ENCODE measurements at places on chromosomes 5 and 9.

DNA sequence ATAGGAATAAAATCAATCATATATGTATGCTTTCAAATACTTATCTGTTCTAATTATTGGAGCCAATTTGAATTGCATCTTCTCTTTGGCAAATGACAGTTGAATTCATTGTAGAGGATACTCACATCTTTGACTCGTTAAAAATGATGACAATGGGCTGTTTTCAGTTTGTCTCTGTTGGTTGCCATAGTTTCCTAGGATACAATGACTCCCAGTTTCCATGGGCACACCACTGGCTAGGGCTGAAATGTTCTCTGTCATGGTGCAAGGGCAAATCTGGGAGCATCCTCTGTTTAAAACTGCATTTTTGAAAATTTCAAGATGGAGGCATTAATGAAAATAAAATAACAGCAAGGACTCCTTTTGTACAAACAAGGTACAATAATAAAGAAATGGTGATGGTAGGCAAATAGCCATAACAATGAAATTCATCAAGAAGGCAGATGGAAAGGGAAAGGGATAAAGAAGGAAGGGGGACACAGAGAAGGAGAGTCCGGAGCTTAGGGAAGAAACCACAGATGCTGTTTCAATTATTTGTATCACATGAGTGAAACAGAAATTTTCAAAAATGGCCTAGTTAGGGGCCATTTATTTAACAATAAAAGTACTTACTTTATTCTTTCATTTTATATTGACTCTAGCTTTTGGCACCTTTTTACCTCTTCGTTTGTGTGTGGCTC, 378.8 kb upstream of the SEMA6A start:
- DNase-seq = no peak

DNA sequence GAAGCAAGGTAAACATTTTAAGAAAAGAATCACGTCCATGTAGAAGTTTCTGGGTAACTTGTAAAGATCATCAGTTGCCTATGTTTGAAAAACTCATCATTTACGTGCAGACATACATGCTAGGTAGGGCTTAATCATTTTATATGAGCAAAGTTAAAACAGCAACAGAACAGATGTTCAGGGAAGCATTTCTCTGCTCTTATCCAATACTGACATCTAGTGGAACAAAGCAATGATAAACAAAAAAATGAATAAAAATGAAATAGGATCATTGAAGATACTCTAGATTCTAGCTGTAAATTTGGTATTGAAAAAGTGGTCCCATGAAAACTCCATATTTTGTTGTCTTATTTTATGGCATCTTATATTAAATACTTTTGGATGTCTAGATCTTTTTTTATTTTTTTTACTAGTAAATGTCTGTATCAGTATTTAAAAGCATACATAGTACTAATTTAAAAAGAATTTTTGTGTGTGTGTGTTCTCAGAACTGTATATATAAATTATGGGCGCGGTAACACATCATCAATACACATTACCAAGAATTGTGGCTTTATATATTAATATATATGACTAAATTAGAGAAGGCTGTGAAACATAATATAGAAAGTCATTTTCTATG, 1050.2 kb downstream of the CDH12 start:
- no peak for DNase-seq

GRCh38 chr5:145682197-145682899, 152.8 kb downstream of the PRELID2 start:
- no peak for DNase-seq

GRCh38 chr5:43063721-43064171, 23.6 kb upstream of the ANXA2R start:
- DNase-seq = no peak

- DNase-seq = no peak
Measured at GRCh38 chr9:78288214-78288892, 8.6 kb upstream of the PSAT1 start.

- no peak for DNase-seq
Measured at GRCh38 chr5:128487041-128487440, 51.0 kb downstream of the FBN2 start.

GRCh38 chr9:100485196-100485595, 12.2 kb downstream of the TMEFF1 start:
- no peak for DNase-seq

DNA sequence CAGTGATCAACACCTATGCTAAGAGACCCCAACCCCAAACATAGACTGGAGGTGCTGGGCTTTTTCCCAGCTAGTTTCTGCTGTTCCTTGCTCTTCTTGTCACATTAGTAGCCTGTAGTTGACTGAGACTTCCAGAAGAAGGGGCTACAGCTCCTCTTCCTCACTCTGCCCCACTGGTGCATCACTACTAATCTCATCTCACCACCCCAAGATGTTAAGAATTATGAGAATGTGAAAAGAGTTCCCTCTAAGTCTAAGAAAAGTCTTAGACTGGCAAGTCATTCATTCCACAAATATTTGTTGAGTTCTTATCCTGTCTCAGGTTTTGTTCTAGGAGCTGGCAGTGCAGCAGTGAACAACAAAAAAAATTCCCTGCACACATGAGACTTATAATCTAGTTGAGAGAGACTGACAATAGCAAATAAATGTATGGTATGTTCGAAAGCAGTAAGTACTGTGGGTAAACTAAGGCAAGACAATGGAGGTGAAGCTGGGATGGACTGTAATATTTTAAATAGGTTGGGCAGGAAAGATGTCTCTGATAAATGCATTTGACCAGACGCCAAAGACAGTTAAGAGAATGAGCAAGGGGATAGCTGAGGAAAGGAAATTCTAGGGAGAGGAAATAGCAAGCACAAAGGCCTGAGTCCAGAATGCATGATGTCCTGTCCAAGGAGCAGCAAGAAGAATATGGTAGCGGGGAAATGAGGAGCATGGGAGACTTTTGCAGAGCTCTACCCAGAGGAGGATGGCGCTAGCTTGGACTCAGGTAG, 92.3 kb downstream of the PTCD2 start:
- no peak for DNase-seq

- no peak for DNase-seq
Measured at GRCh38 chr5:41508696-41509398, 1.6 kb downstream of the PLCXD3 start.

DNA sequence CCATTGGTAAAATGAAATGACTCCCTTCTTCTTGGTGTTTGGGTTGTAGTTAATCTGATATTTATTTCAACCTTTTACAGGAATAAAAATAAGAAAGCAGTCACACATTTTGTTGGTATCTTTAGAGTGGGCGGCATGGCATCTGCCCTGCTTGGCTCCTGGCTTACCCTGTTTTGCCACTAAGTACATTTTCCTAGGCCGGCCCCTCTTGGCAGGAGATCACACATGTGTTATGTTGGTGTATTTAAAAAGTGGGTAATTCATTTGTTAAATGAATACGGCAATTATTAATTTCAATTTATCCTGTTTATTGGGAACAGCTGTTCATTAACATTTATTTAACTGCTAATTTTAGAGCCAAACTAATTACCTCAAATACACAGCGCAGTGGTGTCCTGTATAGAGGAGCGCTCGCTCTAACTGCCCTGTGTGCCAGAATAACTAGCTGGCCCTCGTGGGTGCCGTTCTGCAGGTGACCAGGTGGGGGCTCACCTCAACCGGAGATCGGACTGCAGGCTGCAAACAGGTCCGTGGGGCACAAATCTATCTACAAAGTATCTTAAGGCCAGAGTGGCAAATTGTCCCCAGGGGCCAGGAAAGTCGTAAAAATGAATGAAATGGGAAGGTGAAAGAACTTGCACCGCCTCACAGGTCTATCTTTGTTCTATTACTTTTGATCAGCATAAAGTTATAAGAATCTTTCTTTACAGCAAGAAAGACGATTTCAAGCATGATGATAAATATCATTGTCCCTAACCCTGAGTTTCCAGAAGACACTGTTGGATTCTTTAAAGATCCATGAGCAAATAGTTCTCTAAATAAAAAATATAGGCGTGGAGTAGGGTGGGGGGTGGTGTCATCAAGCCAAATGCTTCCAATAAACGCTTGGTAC, 26.2 kb upstream of the GPR151 start:
- DNase-seq = peak; percentile 37

DNA sequence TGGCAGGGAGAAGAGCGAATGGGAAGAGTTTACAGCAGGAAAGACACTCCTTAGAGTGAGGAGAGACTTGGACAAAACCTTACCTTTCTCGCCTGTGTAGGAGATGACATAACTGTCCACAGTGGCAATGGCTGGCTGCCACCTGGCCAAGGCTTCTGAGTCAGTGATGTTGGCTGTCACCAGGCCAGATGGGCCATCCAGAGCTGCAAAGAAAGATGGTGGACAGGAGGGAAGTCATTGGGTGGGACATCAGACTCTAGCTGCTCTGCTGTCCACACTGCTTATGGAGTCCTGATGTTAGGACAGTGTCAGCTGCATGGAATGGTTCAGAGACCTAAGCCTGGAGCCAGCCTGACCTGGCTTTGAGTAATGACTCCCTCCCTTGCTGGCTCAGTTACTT, 79.8 kb downstream of the TNC start:
- DNase-seq = no peak

- no peak for DNase-seq
Measured at GRCh38 chr5:8473827-8474568, 605.0 kb downstream of the MTRR start.

- DNase-seq = no peak
Measured at GRCh38 chr5:5969942-5970483, 408.3 kb downstream of the MED10 start.

DNA sequence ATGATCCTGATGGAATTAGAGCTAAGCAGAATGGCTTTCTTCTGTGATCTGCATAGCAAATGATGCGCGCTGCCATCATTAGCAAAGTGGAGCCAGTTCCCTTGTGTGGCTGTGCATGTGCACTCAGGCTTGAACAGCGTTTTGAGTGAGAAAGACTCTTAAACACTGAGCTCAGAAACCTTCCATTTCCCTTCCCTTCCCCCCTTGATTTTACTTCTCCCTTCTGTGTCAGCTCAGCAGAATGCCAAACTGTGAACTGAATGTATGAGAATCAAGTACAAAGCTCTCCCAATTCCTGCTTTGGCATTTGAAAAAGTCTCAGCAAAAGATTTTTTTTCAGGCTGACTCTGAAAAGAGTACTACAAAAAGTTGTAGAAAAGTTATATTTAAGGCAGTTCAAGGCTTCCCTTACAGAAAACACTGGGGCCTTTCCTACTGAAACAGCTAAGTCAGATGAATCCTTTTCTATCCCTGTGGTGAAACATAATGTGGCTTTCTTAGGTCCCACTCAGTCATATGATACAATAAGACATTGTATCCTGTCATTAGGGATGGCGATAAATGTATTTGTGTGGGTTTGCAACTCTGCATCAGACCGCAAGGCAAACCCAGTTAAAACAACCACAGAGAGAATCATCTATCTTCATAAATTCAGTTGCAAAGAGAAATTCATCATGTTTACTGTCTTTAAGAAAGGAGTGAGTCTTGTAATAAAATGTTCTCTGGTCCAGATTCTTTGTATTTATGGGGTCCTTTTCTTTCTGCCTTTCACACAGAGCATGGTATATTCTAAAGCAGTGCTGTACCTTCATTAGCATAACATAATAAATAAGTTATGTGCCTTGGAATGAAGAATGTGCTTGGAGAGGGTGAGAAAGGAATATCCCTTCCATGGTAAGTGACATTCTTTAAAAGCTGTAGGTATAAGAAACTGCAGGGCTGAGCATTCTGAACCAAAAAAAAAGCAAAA, 222.6 kb downstream of the CAAP1 start:
- no peak for DNase-seq

DNA sequence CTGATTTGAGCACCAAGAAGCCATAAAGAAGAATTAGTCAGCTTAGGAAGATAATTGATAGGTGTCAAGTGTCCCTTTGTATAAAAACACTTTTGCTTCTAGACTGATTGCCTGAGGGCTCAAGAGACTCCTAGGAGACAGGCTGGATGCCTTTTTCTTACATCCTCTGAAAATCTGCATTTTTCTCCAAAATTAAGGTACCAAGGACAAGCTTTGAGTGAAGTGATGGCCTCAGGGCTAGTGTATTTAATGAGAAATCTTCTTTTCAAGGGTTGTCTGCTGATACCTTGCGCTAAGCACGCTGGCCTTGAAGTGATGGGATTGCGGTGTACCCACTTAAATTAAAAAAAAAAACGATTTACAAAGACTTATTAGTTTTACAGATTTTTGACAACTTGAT, 304.0 kb downstream of the TLR4 start:
- DNase-seq = no peak

GRCh38 chr9:137044502-137045177, 1.3 kb downstream of the NPDC1 start:
- no peak for DNase-seq

- DNase-seq = peak; percentile 80
Measured at GRCh38 chr9:36151316-36152210, 15.0 kb downstream of the GLIPR2 start.

- no peak for DNase-seq
Measured at GRCh38 chr5:10856683-10857337, 95.8 kb upstream of the DAP start.

DNA sequence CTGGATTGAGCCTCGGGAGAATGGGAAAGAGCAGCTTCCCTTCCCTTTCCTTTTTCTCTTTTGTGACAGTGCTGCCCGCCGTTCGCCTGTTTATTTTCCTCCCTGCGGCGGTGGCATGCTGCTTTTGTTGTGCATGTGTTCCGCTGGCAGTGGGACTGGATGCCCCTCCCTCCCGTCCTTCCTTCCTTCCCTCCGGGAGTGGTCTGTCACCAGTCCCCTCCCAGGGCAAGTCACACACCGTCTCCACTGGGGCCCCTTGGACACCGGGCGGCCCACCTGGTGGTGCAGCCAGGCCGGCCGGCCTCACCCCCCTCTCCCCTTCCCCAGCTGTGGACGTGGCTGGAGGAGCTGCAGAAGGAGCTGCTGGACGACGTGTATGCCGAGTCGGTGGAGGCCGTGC, 214.7 kb downstream of the TRIO start:
- no peak for DNase-seq

DNA sequence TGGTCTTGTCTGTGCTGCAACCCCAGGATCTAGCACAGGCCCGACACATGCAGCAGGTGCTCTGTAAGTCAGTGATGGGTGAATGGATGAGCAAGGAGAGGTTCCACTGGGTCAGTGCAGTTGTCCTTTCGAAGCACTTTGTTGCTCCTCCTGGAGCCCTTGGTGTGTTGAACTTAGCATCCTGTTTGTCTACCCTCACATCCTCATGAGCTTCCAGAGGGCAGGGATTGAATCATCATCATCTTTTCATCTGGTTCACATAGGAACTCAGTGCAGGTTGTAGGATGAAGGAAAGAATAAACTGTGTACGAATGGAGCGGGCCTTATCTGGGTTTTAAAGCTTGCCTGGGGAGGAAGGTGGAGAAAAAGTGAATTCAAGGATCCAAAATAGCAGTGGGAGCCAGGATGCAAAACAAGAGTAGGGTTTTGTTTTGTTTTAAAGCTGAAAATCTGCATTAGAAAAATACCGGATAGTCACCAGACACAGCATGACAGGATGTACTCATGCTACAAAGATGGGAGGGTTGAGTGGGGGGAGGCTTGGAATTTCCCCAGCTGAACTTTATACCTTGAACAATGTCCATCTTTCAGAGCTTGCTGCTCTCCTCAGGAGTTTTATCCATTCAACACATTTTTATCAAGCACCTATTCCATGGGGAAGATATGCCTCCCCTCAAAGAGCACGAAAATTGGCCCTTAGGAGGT, 55.8 kb downstream of the PTTG1 start:
- DNase-seq = peak; percentile 28

DNA sequence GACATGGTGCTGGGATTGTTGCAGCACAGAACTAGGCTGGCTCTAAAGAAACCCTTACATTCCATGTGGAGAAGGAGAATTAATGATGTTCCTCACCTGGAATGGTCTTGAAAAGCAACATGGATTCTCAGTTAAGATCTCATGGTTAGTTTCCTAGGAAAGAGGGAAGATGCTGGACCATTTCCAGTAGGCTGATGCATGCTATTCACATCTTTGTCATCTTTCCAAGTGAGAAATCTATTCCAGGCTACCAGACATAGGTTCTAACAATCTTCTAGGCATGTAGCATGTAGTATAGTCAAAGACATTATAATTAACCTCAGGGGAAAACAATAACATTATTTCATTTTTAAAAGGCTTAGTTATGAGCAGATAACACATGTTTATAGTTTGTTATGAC, 44.3 kb downstream of the TMEM252 start:
- DNase-seq = no peak

All from T follicular helper cell (primary cell).